ENCODE measurements at places on chromosomes 6 and 20.

DNA sequence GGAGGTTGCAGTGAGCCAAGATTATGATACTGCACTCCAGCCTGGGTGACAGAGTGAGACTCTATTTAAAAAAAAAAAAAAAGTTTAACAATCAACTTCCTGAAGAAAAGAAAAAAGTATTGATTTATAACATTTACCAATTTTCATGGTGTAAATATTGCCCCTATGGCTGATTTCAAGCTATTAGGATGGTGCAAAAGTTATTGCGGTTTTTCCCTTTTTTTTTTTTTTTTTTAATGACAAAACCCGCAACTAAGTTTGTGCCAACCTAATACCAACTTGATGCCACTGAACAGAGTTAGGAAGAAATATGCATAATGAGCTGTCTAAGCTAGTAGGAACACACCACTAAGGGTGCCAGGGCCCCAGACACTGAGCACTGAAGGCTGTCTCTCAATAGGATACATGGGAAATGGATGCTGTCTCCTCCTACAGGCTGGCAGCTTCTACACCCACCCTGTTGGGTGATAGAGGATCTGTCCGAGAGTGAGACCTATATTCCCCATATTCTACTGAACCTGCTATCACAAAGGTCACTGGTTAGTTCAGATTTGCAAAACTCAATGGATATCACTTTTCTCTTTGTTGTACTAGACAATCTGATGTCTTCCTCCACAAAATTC lies 6.5 kb upstream of the PERP start:
- no peak for DNase-seq

GRCh38 chr6:20577173-20577688 lies 43.0 kb downstream of the CDKAL1 start:
- DNase-seq, result no peak

DNA sequence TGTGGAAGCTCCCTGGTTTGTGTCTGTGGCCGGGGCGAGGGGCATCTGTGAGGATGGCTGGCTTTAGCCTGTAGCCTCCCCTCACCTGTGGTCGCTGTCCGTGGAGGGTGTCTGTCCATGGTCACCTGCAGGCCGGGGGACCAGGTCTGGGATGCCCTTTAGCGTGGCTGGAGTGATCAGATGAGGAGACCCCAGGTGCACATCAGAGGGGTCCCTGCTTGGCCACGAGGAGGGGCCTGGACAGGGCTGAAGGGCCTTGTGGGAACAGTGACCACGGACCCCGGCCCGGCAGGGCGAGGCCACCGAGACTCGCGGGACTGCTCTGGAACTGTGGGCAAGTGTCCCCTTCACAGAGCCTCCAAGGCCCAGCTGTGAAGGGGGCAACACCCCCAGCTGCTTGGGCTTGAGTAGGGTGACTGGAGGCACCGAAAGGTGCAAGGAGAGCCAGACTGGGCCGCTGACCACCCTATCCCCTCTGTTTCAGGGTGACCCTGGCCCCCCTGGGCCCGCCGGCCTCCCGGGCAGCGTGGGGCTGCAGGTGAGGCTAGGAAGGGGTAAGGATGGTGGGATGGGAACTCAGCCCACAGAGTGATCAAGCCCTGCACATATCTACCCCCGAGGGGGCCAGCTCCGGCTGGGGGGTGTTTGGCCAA lies 8.6 kb downstream of the COL9A3 start:
- no peak for DNase-seq

DNA sequence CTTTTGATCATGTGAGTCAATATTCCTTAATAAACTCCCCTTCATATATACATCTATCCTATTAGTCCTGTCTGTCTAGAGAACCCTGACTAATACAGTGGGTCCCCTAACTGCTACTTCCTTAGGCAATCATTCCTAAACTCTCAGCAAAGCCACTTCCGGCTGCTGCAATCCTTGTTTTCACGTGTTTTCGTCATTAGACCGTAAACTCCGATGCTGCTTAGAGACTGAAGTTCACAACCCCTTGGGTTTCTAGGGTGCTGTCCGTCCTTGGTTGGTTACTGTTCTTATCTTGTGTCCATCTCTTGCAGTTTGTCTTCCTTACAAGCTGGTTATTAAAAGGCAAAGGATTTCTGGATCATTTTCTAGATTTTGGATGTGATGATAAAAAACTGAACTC lies 106.4 kb downstream of the GMPR start:
- peak; percentile 28 for DNase-seq

DNA sequence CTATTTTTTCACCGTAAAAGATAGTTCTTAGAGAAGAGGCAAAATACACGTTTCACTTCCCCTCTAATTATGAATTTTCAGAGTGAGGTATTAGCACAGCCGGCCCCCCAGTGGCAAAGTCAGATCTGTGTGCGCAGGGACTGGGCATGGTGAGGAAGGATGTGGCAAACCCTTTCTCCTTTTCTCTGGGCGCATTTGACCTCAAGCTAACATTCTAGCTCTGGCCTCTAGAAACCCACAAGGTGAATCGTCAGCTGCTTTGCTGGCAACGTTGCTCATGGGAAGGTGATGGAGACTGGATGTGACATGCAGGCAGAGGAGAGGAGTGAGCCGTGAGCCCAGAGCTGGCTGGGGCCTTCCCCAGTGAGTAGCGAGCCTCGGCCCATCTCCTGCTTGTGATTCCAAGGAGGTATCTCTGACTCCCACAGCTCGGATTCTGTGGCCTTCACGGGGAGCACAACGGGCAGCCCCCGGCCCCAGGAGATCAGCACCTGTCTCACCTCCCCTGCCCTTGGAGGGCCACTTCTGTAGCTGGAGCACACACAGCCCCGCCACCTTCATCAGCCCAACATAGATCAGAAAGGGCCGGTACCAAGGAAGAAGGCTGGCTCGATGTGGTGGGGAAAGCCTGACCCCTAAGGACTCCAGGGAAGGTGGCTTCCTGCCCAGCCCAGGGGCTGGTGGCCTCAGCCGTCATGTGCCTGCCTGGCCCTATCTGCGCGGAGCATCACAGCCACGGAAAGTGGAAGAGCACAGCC lies 152.8 kb downstream of the TAF4 start:
- no peak for DNase-seq
